ENCODE measurements at places on chromosomes 2 and 18.

- no peak for DNase-seq
Observed at GRCh38 chr2:12704378-12704777, 12.4 kb upstream of the TRIB2 start.

DNA sequence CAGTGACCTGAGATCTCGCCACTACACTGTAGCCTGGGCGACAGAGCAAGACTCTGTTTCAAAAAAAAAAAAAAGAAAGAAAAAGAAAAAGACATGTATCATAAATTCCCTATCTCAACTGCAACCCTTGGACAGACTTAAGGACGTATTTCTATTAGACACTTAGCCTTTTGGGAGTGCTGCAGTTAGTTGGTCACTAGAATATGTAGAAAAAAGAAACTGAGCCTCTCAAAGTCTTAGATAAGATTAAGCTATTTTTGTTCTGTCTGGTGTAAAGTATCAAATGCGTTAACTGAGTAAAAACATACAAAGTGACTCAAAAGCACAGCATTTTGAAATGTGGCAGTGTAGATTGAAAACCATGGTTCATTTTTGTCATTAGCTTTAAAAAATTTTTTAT is 7.3 kb downstream of the NBEAL1 start:
- DNase-seq: no peak

DNA sequence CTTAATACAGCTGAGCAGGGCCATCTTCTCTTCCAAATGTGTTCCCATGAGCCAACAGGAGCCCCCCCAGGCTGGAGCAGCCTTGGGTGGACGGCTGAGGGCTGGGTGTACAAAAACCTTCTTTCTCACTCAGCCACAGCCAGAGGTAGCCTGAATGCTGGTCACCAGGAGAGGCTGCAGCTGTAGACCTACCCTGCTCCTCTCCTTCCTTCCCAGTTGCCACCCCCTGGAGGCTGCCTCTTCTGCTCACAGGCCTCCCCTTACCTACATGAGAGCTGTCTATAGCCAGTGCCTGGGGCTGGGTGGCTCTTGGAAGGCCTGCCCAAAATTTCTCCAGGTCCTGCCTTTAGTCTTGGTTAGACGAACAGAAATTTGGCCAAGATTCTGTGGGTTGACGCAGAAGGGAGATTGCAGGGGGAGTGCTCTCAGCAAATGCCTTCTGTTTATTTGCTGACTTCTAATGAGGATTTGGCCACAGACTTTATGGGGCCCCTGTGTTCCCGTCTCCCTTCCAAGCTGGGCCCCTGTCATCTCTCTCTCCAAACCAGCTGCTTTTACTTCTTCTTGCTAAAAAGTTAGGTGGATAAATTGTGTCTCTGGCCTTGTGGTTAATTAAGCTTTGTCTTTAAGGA is 18.3 kb downstream of the CELF4 start:
- no peak for DNase-seq

DNA sequence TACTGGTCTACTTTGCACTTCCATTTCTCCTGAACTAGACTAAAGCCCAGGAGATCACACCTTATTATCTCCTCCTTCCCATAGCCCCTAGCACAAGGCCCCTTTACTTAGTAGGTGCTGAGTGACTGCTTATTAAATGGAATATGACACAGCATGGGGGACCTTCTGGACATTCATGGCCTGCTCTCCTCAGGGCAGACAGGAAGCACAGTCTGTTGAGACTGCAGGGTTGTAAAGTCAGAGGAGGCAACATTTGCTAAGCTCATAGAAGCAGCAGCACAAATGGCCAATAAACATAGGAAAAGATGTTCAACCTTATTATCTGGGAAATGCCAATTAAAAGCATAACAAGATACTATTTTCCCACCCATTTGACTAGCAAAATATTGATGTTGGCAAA is 75.3 kb downstream of the DNMT3A start:
- DNase-seq: no peak
